Stimulated activated CD4-positive, alpha-beta T cell treated with anti-CD3 and anti-CD28 coated beads, Interleukin-1b, Interleukin-23, amount 100 ng/mL, for 48 hours (primary cell): ENCODE measurements at places on chromosomes 7 and 10.

GRCh38 chr7:12237007-12237406, 25.9 kb downstream of the TMEM106B start:
- no peak for DNase-seq

- no peak for DNase-seq
These were observed 147.9 kb upstream of the EGR2 start for GRCh38 chr10:62964026-62964425.

- DNase-seq, result no peak
These were observed 23.7 kb downstream of the SHH start for GRCh38 chr7:155788616-155789000.

DNA sequence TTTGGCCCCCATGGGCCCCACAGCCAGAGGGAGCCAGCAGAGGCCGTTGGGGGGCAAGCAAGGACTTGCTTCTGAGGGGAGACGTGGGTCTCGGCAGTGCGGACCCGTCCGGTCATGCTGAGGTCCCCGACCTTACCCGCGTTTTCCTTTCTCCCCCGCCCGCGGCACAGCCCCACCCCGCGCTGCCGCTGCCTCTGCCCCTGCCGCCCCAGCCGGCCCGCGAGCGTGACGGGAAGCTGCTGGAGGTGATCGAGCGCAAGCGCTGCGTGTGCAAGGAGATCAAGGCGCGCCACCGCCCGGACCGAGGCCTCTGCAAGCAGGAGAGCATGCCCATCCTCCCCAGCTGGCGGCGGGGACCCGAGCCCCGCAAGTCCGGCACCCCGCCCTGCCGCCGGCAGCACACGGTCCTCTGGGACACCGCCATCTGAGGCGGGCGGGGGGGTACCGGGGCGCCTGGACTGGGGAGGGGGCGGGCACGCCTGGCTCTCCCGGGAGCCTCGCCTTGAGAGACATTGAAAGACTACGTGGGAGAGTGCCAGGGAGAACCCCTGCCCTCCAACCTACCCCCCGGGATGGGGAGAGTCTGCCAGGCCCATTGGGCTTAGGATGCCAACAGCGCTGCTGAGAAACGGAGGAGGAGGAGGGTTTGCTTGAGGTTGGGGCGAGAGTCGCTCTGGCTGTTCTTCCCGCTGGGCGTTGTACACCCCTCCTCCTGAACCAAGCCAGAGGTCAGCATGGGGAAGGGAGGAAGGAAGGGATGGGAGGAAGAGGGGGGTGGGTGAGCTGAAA, 9.9 kb downstream of the NYAP1 start:
- peak; percentile 62 for DNase-seq

- no peak for DNase-seq
These were observed 3.1 kb upstream of the ABCA13 start for GRCh38 chr7:48168159-48168558.

DNA sequence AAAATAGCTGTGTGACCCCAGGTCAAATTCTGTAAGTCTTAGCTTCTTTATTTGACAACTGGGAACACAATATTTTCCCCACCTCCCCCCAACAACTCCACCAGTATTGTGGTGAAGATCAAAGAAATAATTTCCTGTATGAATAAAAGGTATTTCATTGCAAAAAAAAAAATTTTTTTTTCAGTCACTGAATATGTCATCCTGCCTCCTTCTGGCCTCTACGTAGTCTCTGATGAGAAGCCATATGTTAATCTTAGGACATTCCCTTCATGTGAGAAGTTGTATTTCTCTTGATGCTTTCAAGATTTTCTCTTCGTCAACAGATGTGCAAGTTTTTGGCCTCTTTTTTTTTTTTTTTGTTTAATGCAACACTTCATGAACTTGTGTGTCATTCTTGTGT, 33.0 kb downstream of the ZNF33A start:
- no peak for DNase-seq

DNA sequence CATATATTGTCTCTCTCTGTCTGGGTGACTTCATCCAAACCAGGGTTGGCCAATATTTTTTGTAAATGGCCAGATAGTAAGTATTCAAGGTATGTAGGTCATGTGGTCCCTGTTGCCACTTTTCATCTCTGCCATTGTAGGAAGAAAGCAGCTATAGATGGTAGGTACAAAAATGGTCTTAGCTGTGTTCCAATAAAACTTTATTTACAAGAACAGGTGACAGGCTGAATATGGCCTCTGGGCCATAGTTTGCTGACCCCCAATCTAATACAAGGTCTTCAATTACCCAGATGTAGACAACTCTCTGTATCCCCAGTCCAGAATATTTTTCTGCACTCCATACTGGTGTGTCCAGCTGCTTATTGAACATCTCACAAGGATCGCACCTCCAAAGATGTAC, 166.2 kb upstream of the FZD8 start:
- DNase-seq, result no peak

- no peak for DNase-seq
These were observed 41.6 kb downstream of the POLR3A start for GRCh38 chr10:77987671-77988255.

GRCh38 chr7:74104702-74105101, 21.1 kb downstream of the LIMK1 start:
- DNase-seq, result no peak

DNA sequence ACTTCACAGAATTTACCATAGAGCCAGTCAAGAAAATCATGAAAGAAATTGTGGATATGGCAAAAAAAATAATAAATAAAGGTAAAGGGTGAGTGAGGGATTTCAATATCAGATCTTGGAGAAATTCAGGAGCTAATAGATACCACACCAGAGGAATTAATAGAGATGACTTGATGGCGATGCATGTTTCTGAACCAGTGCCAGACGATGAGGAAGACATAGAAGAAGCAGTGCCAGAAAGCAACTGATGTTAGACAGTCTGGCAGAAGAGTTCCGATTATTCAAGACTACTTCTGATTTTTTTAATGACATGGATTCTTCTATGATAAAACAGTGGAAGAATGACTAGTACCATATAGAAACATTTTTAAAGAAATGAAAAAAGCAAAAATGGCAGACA, 314.7 kb downstream of the BICC1 start:
- DNase-seq, result no peak

GRCh38 chr10:71060476-71061426, 151.6 kb upstream of the UNC5B start:
- no peak for DNase-seq

DNA sequence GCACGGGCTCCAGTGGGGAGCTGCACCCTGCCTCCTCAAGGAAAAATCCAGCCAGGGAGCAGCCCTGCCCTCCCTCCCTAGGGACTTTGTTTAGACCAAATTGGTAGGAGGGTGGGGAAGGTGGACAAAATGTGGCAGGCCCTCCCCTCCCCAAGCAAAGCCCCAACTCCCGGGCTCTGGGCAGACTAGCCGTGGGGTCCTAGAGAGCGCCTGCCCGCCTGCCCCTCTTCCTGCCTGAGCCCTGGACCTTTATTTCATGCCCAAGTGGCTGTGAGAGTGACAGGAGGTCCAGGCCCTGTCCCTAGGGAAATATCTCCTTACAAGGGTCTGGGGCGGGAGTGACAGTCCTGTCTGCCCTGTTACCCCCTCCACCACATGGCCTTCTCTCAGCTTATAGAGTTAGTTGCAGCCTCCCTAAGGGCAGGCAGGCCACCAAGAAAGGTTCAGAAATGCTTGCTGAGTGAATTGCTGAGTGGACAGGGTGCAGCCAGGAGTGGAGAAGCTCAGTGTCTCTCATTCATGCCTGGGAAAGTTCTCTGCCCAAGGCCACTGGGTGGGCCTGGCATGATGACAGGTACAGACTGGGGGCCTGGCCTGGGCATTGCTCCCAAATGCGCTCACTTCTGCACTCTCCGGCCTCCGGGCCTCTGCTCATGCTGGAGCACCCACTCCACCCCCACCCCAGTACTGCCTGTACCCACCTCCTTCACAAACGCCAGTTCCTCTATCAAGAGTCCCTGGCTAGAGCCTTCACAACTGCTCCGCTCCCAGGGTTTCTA, 25.2 kb downstream of the DNAJB12 start:
- DNase-seq, result no peak

DNA sequence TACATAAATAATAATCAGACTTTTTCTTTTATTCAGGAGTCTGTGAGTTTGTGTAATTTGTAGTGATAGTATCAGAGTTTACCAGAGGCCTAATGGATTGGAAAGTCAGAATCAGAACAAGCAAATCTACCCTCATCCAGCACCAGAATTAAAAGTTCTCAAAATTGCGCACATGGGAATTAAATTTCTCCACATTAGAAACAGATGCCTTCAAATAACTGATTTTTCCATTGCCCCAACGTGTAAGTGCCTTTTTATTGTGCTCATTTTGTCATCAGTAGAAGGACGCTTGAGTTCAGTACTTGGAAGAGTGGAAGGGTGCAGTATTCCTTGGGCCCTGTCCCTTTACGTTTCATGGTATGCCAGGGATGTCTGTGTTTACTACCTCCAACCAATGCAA, 32.8 kb downstream of the BICC1 start:
- no peak for DNase-seq

DNA sequence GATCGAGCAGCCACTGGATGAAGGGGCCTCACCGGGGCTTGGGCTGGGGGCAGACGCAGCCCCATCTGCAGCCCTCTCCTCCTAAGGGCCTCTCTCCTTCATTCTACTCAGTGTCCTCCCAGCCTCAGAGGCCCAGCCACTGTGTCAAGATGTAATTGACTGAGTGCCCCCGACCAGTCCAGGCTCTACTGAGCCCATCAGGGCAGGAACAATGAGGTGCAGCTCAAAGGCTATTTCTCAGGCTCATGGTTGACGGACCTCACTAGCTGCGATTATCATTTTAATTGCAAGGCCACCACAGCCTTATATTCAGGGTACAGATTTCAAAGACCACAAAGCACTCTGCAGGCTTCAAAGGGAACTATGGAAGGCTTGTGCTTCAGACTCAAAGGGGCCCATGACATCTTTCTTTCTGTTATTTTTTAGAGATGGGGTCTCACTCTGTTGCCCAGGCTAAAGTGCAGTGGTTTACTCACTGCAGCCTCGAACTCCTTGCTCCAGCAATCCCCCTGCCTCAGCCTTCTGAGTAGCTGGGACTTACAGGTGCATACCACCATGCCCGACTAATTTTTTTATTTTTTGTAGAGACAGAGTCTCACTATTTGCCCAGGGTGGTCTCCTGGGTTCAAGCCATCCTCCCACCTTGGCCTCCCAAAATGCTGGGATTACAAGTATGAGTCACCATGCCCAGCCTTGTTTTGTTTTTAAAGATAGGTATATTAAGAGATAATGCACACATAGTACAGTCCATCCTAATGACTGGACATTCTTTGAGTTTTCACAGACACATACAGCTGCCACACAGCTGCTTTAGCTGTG, 23.7 kb downstream of the SLC29A3 start:
- no peak for DNase-seq
